ENCODE measurements at places on chromosomes 16 and 17.

- DNase-seq, result no peak
Observed at GRCh38 chr17:6755731-6756184, at the start of gene XAF1. Gene XAF1 (plus strand): TSS chr17:6756046. CDS start chr17:6756079, 33 bp downstream.

DNA sequence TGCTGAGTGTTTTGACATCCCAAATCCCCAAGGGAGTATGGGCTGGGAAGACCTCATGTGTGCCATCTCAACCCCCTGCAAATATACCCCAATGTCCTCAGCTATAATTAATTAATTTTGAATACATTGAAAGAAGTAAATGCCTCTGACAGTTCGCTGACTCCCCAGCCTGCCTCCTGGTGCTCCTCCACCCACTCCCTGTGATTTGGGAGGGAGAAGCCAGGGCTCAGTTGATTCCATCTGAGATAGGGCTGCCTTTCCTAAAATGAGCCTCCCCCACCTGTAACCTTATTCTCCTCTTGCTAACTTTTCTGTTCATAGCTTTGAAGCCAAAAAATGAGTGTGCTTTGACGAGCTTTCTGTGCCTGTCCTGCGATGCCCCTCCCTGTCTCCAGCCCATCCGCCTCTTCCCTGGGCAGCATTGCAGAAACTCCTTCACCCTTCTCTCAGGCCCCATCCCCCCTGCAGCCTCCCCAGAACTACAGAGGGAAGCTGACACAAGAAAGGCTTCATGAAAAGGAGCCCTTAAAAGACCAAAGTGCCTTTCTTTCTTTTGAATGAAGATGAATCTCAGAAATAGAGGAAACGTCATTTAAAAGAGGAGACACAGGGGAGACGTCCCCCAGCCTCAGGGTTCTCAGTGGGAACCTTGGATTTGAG, 70.3 kb downstream of the HLF start:
- DNase-seq, result no peak

GRCh38 chr16:89921702-89922476, 1.3 kb upstream of the TUBB3 start:
- DNase-seq, result no peak

DNA sequence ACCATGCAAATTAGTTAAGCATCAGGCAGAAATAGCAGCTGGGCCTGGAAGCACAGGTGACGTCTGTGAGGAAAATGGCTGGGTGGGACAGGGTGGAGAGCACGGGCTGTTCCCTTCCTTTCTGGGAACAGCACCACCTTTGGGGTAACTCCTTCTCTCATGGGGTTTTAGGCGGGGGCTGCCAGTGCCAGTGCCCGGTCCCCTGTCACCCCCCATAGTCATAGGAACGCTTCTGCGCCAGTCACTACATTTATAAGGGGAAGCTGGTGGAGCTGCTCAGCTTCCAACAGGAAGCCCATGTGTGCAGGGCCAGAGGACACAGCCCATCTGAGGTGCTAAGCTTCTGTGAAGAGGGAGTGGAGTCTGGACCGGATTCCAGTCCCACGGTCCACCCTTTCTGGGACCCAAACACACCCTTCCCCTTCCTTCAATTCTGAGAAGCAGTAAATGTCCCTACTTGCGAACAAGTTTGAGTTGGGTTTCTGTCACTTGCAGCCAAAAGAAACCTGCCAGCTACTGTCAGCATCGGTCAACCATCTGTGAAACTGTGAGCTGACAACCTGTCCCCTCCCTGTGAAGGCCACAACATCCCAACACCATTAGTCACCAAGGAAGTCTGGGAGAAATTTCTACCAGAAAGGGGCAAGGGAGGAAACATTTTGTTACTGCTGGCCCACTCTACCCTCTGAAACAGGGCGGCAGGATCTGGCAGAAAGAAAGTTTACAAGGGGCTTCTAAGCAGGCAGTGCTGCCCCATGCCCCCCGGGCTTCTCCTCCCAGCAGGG, 86.0 kb upstream of the AMZ2 start:
- DNase-seq, result no peak

GRCh38 chr17:2214047-2214928, 89.3 kb downstream of the SMG6 start:
- DNase-seq, result no peak

- DNase-seq, result no peak
Observed at GRCh38 chr16:1870365-1871082, 1.4 kb downstream of the MEIOB start.

- DNase-seq, result no peak
Observed at GRCh38 chr17:39626171-39627046, at the start of gene PPP1R1B. Gene PPP1R1B (plus strand): TSS chr17:39626952. CDS start chr17:39627393, 441 bp downstream.

DNA sequence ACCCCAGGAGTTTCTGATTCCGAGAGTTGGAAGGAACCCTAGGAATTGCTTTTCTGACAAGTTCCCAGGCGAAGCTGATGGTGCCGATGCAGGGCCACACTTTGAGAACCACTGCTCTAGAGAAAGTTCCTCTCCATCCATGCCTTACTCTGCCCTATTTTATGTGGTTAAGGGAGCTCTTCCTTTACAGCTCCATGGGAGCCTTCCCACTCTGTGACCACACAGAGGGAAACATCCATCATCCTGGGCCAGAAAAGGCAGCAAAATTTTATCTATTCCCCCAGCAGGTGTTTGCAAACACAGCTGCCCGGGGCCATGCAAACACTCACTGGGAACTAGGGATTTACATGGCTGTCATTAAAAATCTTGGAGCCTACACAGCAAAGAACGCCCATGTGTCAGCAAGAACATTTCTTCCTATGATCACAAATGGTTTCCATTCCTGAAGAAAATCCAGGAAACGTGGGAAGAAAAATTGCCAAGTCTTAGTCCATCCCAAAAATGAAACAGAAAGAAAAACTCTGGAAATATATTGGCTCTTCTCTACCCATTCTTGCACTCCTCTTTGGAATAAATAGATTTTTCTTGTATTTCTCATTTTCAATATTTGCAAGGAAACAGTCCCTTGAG, 252.7 kb downstream of the PMP22 start:
- DNase-seq, result no peak

DNA sequence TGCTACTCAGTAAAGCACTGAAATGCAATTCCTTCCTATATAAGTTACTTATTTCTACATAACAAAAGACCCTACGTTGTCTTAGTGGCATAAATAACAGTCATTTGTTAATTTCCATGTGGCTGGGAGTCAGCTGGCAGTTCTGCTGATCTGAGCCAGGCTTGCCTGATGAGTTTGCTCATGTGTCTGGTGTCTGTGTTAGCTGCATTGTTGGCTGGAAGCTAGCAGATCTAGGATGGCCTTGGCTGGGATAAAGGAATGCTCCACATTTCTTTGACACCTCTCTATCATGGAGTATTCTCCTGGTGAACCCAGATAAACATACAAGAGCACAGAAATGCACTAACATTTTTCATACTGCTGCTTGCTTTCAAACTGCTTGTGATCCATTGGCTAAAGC, 264.4 kb upstream of the MON1B start:
- DNase-seq, result no peak

GRCh38 chr16:57108432-57108831, 16.0 kb downstream of the CPNE2 start:
- no peak for DNase-seq

GRCh38 chr17:69117855-69118784, 23.6 kb downstream of the ABCA6 start:
- no peak for DNase-seq

DNA sequence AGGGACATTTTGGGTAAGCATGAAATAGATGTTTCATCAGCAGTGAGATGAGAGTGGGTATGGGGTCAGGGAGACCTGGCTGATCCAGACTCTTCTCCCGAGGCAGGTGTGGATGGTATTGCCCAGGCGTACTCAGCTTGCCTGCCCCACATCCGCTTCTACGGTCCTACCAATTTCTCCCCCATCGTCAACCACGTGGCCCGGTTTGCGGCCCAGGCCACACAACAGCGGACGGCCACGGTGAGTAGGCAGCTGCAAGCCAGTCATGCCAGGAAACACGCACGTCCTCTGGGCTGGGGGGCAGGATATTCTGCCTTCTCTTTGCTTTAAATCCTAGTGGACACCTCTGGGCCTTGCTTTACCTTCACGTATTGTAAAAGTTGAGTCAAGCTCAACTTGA, 44.7 kb downstream of the CPNE2 start:
- DNase-seq, result no peak

- DNase-seq, result no peak
Observed at GRCh38 chr17:76088868-76089576, 10.0 kb downstream of the ZACN start.

All from NCI-H187 treated with DMSO at 0.1 percent for 48 hours (cell line).